Myometrial cell (primary cell): ENCODE measurements at places on chromosomes 1 and 21. TPM values are rescaled to one million over a fixed set of nuclear protein-coding genes. Genes with fewer than 3 reads are reported as not detected.

The GFI1 gene
- 0.18 TPM in 1 of 2 replicates, not detected in the other for total RNA-seq

The HLX gene
- 42.2 and 43.8 TPM in 2 replicates for total RNA-seq

The ADGRL2 gene
- 2.5 and 12.1 TPM in 2 replicates for total RNA-seq

The PDZK1 gene
- 0.53 and 2.0 TPM in 2 replicates for total RNA-seq

The KIF21B gene
- 1.4 and 1.8 TPM in 2 replicates for total RNA-seq

The CYYR1 gene
- not detected in 2 replicates for total RNA-seq

The LCE3D gene
- total RNA-seq = not detected in 2 replicates

The PLA2G2D gene
- total RNA-seq = not detected in 2 replicates

The PLEKHA6 gene
- total RNA-seq = 3.5 and 3.9 TPM in 2 replicates

The AADACL3 gene
- total RNA-seq = not detected in 2 replicates

The TARBP1 gene
- 14.4 and 25.5 TPM in 2 replicates for total RNA-seq

The ALPL gene
- total RNA-seq = 0.29 and 6.4 TPM in 2 replicates

The BRWD1 gene
- 13.5 and 18.3 TPM in 2 replicates for total RNA-seq

The CFAP74 gene
- total RNA-seq = not detected in 2 replicates

The ANGPTL3 gene
- not detected in 2 replicates for total RNA-seq

The CDC14A gene
- 1.4 and 3.4 TPM in 2 replicates for total RNA-seq

The ADORA1 gene
- total RNA-seq = 0.53 TPM in 1 of 2 replicates, not detected in the other

The PTAFR gene
- 0.35 and 1.2 TPM in 2 replicates for total RNA-seq

The RGSL1 gene
- total RNA-seq = not detected in 2 replicates

The RTCA gene
- total RNA-seq = 29.7 and 35.3 TPM in 2 replicates

The ZMYND12 gene
- total RNA-seq = under 0.01 and 2.1 TPM in 2 replicates

The CELA3B gene
- total RNA-seq = not detected in 2 replicates

The C1orf105 gene
- total RNA-seq = not detected in 2 replicates

The PCP4L1 gene
- total RNA-seq = not detected in 2 replicates

The LCE6A gene
- not detected in 2 replicates for total RNA-seq

The NR5A2 gene
- total RNA-seq = not detected in 2 replicates

The COX20 gene
- total RNA-seq = 17.9 and 21.3 TPM in 2 replicates

The AZIN2 gene
- 6.3 and 17.0 TPM in 2 replicates for total RNA-seq

The MATN1 gene
- not detected in 2 replicates for total RNA-seq

The TIPRL gene
- 27.6 and 36.6 TPM in 2 replicates for total RNA-seq

The KCNT2 gene
- total RNA-seq = 2.3 TPM in 2 replicates

The MMEL1 gene
- total RNA-seq = not detected in 2 replicates

The DCST1 gene
- total RNA-seq = not detected in 2 replicates

The EPB41 gene
- total RNA-seq = 1.4 and 6.2 TPM in 2 replicates

The C1orf53 gene
- total RNA-seq = 19.7 and 25.4 TPM in 2 replicates

The LRRC39 gene
- total RNA-seq = not detected in 2 replicates

The STK40 gene
- 16.7 and 31.2 TPM in 2 replicates for total RNA-seq

The PDC gene
- not detected in 2 replicates for total RNA-seq

The REN gene
- 1.1 and 2.9 TPM in 2 replicates for total RNA-seq

The INAVA gene
- not detected in 2 replicates for total RNA-seq

The PCP4 gene
- total RNA-seq = not detected in 2 replicates

The MYBPH gene
- total RNA-seq = 0.18 TPM in 1 of 2 replicates, not detected in the other
